ENCODE measurements at places on chromosomes 11 and 22.

DNA sequence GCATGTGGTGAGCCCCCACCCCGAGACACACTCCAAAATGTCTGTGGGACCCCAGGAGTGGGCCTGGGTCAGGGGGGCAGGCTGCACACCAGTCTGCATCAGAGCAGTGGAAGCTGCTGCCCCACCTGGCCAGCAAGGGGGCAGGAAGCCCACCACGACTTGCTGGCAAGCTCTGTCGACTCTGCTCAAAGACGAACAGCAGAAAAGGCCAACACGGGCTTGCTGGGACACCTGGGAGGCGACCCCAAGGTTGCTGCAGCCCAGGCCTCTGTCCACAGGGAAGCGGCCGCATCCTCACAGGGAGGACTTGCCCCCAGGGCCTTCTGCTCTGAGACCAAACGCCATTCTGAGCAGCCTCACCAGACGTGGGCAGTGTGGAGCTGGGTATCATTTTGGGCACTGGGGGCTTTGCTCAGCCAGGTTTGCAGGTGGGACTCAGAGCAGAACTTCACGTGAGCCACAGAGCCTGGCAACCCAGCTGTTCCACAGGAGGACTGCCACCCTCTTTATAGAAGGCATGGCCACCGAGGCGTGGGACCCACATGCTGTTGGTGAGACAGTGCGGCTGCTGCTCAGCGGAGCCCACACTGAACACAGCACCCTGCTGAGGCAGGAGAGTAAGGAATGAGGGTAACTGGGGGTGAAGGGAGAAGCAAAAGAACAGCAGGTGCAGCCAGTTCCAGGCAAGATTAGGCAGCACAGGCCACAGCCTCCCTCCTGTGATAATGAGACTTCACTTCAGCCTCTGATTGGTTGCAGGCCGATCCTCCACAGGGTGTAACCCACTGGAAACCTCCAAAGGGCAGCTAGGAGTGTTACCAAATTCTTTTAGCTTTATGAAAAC is 11.0 kb downstream of the IL17REL start:
- no peak for DNase-seq

DNA sequence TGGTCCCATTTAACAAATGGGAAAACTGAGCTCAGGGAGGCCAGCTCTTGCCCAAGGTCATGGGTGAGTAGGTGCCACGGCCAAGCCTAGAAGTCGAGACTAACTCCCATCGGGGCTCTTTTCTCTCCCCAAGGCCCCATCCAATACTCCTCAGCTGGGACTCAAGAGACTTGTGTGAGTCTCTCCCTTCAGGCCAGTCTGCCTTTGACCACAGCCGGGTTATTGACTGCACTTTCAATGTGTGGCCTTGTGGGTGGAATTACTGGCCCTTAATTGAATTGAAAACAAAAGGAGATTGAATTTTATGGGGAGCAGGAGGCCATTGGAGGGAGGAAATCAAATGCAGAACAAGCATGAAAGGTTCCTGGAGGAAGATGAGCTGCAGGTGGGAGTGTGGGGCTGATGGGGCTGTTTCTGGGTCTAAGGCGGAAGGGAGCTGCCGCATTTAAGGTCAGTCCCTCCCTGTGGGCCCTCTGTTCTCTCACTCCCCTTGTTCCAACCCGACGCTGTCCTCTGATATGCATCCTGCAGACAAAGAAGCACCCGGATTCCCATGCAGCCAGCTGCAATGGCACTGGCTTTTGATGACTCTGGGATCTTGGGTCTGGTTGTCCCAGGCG is 552.8 kb downstream of the MIAT start:
- no peak for DNase-seq

- DNase-seq: peak; percentile 54
These were observed 773 bp downstream of the HRAS start for GRCh38 chr11:534396-535209.

DNA sequence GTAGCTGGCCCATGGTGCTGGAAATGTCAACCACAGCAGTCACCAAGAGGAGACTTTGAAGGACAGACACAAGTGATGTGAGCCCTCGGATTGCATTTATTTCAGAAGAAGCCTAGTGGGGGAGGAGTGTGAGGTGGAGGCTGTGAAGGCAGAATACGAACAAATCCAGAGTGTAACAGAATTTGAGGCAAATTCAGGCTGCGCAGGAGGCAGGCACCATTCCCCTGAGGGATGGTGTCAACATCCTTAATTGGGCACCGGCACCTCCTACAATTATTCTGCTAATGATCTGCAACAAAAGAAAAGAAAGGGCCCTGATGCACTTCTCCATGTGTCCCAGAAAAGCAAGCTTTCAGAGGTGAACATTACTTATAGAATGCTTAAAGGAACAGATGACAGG is 32.2 kb downstream of the CWC15 start:
- DNase-seq: no peak

- DNase-seq: peak; percentile 67
These were observed 30.6 kb upstream of the PANX2 start for GRCh38 chr22:50139843-50140415.

DNA sequence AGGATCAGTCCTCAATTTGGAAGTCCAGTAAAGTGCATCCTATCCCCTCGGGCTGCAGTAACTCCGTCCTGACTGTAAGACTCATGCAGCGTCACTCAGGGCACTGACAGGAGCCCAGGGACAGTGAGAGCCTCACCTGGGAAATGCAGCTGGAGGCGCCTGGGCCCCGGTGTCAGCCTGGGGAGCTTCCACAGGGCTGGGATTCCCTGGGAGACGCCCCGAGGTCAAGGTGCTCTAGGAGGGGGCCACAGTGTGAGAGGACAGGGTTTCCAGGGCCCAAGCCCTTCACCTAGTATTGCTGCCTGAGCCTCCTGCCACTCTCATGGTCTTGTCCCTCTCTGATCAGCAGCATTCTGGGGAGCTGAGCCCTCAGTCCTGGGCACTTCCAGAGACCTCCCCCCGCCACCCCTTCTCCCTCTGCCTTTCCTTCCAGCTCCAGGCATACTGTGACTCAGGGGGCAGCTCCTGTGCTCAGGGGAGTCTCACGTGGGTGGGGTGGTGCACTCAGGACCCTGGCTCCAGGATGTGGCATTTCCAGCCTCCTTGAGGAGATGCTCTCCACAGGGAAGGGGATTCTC is 99.1 kb upstream of the IGLL5 start:
- no peak for DNase-seq

DNA sequence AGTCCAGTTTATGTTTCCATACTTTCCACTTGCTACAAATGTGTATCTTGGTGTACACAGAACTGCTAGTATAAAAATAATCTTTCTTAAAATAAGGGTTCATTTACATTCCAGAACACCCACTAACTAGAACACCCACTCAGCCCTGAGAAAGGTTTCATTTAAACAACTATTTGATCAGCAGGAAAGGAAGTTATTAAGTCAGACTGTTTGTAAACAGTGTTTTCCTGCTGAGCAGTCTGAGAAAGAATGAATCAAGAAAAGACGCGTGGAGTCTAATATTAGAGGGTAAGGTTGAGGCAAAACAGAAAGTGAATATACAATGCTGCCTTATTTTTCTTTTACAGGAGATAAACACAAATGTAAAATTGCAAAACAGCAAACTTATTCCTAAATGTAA is 32.7 kb downstream of the NARS2 start:
- DNase-seq: no peak

DNA sequence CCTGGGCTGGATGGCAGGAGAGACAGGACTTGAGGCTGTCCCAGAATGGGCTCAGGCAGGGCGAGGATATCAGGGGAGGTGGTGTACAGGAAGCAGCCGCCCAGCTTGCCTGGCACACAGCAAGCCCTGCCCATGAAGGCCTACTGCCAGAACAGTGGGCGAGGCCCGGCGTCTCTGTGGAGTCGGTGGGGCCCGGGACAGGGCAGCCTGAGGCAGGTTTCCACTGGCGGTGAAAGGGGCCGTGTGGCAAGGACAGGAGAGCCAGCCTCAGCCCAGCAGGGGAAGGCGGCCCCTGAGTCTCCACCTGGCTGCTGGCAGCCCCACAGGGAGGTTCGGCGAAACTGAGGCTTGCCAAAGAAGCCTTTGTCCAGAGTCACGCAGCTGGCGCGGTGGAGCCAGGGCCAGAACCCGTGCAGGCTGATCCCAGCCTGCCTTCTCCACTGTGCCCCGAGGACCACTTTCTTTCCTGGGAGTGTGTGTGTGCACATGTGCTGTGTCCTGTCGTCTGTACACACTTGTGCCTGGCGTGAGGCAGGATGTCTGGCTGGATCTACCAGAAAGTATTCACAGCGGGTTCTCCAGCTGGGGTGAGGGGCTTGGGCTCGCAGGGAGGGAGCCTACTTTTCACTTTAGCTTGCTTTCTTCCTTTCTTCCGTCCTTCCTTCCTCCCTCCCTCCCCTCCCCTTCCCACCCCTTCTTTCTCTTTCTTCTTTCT is 1.2 kb downstream of the TSPO start:
- DNase-seq: peak; percentile 33

- no peak for DNase-seq
These were observed 1.1 kb upstream of the GCAT start for GRCh38 chr22:37806409-37807333.

DNA sequence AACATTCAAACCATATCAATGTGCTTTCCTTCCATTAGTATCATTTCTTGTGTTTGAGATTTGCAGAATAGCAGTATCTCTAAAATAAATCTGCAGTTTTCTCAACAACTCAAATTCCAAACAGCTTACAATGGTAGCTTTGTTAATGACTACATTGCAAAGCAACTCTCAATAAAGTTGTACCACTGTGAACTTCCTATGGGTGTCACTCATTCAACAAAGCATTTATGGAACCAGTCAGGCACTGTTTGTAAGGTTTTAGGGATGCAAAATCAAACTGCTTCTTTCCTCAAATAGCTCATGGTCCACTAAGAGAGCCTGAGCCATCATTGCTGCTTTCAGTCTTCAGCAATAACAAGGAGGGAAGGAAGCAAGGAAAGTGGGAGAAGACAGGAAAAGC is 91.0 kb downstream of the CCDC83 start:
- no peak for DNase-seq
